ENCODE measurements at places on chromosomes 7 and 10.

DNA sequence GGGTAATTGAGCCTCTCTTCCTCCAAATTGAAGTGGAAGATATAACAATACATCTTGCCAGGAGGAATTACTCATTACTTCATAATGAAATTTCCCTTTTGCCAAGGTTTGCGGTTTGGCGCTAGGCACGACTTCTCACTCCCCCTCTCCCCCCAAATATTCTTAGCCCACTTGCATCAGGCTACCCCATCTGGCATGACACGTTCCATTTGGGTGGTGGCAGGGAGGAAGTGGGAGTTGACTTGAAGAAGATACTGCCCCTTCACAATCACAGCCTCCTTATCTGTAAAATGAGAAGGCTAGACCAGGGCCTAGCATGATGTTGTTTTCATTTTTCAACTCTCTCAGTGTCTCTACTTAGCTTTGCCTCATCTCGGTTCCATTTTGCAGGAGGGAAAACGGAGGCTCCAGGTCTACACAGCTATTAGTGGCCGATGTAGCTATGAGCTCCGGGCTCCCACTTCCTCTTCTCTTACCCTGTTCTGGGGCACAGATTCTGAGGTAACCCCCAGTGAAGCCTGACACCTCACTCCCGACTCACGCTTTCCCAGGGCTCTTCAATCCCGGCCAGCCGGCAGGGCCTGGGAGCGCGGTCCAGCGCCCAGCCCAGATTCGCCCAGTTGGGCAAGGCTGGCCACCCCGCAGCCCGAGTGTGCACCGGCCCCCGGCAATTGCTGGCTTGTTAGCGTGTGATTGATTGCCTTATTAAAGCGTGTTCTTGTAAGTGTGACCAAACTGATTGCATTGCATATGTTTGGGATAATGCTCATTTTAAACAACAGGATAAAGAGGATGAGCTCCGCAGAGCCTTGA is 6.5 kb downstream of the EVX1 start:
- DNase-seq: no peak

- DNase-seq: no peak
These were observed 275.2 kb downstream of the POU6F2 start for GRCh38 chr7:39252916-39253315.

DNA sequence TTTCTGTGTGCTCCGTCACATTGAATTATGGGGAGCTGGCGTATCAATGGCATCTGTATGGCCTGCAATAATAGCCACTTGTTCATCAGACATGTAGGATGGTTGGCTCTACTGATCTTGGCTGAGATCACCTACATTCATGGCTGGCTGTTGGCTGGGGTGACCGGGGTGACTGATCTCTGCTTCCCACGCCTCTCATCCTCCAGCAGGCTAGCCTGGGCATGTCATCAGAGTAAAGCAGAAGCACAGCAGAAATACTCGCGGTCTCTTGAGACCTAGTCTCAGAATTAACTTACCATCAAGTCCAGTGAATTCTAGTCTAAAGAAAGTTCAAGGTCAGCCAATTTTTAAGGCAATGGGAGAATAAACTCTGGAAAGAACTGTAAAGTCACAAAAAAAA is 257.7 kb upstream of the GLI3 start:
- no peak for DNase-seq

- no peak for DNase-seq
These were observed 32.5 kb downstream of the ARHGAP22 start for GRCh38 chr10:48572414-48572813.

DNA sequence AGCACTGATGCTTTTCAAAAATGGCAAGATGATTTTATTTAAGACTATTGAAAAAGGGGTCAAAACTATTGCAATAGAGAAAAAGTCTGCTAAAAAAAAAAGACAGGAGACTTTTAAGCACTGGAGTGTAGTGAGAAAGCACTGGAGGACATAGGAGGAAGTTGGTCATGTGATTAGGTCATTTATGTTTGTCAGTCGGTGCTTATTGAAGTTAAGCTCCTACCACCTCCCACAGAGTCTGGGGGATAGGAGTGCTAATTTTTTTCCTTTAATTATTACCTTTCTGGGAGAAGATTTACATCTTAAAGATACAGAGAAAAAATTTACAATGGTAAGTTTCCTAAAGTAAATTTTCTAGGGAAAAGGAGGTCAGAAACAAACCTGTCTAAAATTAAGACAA is 80.2 kb upstream of the TMEM229A start:
- no peak for DNase-seq

DNA sequence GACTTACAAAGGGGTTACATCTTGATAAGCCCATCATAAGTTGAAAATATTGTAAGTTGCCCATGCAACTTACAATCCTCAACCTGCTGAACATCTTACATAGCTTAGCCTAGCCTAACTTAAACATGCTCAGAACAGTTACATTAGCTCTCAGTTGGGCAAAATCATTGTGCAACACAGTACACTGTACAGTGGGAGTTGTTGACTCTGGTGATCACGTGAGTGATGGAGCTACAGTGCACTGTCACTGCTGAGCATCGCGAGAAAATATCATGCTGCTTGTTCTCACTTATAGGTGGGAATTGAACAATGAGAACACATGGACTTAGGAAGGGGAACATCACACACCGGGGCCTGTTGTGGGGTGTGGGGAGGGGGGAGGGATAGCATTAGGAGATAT is 214.9 kb upstream of the ZMIZ1 start:
- no peak for DNase-seq

DNA sequence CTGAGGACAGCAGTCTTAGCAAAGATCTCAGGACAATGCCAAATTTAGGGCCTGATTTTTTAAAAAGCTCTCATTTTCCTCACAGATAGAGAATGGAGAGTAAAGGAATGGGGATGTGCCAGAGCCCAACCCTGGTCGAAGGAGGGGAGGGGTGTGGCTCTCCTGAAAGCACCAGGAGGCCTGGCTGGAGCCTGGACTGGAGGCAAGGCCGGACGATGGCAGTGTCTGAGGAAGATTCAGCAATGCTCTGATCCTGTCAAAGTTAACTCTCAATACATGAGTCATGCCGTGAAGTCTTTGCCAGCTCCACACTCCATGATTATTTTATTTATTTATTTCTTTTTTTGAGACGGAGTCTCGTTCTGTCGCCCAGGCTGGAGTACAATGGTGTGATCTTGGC is 108.3 kb downstream of the UPF2 start:
- DNase-seq: no peak

GRCh38 chr7:11332865-11333228 is 359.2 kb downstream of the PHF14 start:
- DNase-seq: no peak

GRCh38 chr7:131568510-131568909 is 12.1 kb upstream of the PODXL start:
- no peak for DNase-seq

DNA sequence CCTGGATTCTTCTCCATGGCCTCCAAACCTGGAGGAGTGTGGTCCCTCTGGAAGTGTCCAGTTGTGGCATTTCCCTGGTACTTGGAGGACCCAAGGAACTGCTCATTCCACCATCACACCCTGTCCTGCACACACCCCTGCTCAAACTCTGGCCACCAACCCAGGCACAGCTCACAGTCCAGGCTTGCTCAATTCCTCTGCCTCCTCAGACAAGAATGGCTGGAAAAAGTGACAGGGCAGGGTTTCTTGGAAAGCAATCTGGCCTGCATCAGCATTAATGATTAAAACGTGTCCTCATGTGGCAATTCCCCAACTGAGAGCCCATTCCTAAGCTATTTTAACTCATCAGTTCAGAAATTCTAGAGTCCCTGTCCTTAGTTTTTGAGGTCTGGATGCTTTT is 17.2 kb upstream of the TPST1 start:
- no peak for DNase-seq

GRCh38 chr7:148264933-148265557 is 325.5 kb upstream of the C7orf33 start:
- peak; percentile 39 for DNase-seq

DNA sequence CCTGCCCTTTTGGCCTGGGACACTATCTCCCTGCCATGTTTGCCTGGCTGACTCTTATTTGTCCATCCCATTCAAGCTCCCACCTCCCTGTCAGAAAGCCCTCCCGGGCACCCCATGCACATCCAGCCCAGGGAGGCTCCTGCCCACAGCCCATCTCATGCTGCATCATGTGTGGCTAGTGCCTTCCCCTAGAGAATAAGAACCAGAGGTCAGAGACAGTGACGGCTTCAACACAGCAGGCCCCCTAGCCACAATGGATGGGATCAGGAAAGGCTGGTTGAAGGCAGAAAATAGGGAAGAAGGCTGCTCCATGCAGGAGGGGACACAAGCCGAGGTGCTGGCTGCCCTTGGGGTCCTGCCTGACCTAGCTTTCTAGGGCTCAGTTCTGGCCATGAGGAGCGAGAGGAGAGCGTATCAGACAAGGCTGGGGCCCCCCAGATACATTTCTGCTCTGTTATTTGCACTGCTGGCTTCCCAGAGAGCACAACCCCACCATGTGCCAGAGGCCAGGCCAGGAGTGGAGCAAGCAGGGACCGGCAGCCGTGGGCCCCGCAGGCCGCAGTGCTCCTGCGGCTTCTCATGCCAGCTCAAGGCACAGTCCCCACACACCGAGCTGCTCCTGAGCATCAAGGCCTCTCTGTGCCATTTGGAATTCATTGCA is 161.1 kb upstream of the ZMIZ1 start:
- DNase-seq: peak; percentile 24

DNA sequence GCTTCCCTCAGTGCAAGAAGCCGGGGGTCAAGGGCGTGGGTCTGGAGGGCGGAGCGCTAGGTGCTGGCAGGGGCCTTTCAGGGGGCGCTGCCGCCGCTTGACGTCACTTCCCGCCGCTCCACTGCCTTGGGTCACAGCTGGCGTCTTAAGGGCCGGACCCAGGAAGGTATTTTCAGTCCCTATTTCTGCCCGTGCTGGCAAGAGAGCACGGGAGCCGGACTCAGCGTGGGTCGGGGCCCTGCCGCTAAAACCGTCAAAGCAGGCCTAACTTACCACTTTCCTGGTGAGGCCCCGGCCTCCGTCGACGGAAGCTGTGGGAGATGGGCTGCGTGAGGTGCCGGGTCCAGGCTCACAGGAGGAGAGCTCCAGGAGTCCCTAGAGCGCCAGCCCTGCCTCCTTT is 12.0 kb downstream of the VAX1 start:
- DNase-seq: no peak

- DNase-seq: no peak
These were observed 11.3 kb upstream of the LCOR start for GRCh38 chr10:96820765-96821164.

DNA sequence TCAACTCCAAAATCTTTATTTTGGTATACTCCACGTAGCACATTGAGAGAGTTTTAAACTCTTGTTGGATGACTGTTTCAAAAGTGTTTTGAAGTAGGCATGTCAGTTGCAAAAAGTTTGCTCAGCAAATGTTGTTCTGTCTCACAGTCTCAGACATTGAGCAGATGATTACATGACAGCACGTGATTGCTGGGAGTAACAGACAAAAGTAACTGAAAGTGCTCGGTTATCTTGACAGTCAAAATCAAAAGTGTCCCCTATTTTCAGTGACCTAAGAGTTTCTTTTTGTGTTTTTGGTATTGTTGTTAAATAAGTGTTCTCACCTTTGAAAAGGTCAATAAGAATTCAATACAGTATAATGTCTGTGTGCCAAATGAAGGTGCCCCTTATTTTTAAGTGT is 84.3 kb downstream of the CFTR start:
- DNase-seq: no peak

GRCh38 chr10:30553626-30554439 is 75.7 kb downstream of the LYZL2 start:
- DNase-seq: peak; percentile 80

DNA sequence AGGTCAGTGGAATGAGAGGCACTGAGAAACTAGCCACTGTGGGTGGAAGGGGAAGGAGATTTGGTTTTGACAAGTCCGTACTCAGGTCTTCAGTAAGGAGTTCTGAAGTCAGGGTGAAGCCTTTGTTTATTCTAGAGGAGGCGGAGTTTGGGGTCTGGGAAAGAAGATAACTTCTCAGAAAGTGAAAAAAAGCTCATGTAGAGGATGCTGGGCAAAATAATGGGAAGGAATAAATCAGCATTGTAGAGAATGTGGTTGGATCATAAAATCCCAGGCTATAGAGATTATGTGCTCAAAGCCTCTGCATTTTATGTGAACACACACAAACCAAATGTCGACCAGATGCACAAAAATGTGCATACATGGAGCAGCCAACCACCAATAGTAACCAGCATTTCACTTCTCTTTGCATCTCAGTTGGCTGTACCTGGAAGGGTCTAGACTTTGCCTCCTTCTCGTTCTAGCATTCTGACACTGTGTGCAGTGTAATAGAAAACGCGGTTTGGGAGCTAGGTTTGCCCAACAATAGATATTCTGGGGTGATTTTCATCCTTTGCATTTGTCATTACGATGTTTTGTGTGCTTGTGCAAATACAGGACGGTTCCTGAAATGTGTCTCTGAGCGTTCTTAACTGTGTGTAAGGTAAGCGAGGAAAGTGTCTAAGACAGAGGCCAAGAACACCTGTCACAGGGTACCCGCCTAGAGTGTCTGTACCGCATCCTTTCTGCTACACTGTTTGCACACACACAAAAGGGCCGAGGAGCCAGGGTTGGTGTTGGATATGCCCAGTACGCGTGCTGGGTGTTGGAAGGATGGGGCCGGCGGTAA is 603 bp upstream of the HECW1 start:
- DNase-seq: no peak

- peak; percentile 52 for DNase-seq
These were observed 31.7 kb downstream of the GALNTL5 start for GRCh38 chr7:151987748-151988529.

- peak; percentile 68 for DNase-seq
These were observed 2.0 kb upstream of the SFTPA1 start for GRCh38 chr10:79608505-79609375.

GRCh38 chr7:142131439-142132185 is 20.1 kb downstream of the MGAM2 start:
- no peak for DNase-seq

GRCh38 chr10:110042181-110042580 is 34.4 kb downstream of the ADD3 start:
- DNase-seq: no peak

All from H9 (cell line).